Renal pelvis (tissue), 12 donors: ENCODE measurements at places on chromosomes 3 and 15. TPM values are rescaled to one million over a fixed set of nuclear protein-coding genes. Genes with fewer than 3 reads are reported as not detected.

The LTK gene
- polyA plus RNA-seq = 2.0 TPM

The FGD5 gene
- 20.2 TPM for polyA plus RNA-seq

The CCNB2 gene
- polyA plus RNA-seq = 41.8 TPM

The FES gene
- 18.6 TPM for polyA plus RNA-seq

The RBPMS2 gene
- 11.1 TPM for polyA plus RNA-seq

The SAMMSON gene
- not detected for polyA plus RNA-seq

The ST8SIA2 gene
- 5.8 TPM for polyA plus RNA-seq

The SLC22A14 gene
- polyA plus RNA-seq = 0.90 TPM

The ELL3 gene
- 3.2 TPM for polyA plus RNA-seq

The PSTPIP1 gene
- polyA plus RNA-seq = 1.4 TPM

DNA sequence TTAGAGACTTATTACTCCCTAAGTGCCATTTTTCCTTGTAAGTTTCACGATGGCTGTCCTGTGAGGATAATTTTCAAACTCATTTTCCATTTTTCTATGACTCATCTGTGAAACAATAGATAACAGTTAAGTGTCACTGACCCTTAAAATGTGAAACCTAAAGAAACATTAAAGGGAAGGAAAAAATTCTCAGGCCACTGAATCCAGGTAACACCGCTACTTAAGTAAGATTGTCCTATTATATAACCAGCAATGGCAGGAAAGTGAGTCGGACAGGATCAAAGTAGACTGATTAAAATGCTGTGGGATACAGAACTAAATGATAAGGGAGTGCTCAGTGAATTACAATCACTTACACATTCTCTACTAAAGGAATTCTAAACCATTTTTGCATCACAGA lies 12.4 kb downstream of the PLD1 start:
- no peak for DNase-seq

DNA sequence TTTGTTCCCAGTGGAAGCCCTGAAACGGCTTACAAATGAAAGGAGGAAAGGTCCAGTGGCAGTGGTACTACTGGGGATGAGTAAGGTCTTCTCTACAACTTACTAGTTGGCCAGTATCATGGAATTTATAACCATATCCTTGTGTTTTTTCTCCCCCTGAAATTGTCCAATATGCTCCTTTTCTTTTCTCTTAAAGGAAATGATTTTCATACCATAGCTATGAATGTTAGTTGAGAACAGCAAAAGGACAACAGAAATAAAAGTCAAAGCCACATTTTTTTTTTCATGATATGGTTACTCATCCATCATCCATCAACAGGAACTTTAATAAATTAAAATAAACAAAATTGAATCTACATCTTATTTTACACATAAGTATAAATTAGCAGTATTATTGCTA lies 450.4 kb downstream of the MFSD1 start:
- DNase-seq = no peak

DNA sequence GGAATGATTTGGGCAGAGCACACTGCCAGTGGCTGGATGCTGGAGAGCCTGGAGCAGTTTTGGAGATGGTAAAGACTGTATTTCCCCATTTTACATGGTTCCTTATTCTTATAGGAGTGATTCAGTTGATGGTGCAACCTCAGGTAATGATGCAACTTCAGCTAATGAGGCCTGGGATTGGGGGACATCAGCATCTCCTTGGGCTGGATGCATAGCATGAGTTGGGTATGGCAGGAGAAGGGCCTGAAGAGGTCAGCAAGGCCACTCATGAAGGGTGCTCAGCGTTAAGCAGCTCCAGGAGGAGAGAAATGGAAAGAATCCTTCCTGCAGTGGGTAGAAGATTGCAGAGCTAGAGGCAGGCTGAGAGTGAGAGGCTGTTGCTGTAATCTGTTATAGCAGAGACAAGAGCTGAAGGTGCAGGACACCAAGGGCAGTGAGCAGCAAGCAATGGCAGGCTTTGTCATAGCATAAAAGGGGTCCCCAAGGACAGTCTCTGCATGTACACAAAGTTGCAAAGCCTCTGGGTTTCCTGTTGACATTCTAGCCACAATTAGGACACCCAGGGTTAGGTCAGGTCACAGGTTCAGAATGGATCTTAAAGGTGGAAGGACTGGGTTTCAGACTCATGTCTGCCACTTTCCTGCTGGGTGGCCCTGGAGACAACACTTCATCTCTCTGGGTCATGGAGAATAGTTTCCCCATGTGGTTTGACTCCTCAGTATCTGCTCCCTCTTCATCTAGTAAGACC lies 29.5 kb upstream of the SNRK start:
- DNase-seq = no peak

DNA sequence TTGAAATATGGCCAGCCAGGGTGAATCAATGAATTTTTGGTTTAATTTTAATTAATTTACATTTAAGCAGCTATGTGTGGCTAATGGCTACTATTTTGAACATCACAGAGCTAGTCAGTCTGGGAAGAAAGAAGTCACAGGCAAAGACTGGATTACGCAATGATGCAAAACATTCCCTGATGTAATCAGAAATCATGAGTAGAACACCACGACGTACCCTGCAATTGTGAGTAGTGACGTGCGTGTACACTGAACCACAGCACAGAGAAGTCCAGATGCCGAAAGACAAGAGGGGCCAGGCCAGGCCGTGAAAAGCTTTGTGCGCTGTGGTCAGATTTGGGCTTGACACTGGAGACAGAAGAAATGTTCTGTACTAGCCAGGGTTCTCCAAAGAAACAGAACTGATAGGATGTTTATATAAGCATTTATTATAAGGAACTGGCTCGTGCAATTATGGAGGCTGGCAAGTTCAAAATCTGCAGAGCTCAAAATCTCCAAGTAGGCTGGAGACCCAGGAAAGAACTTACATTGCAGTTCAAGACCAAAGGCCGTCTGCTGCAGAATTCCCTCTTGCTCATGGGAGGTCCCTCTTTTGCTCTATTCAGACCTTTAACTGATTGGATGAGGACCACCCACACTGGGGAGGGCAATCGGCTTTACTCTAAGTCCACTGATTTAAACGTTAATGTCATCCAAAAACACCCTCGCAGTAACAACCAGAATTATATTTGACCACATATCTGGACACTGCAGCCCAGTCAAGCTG lies 44.6 kb downstream of the SH3BP5 start:
- no peak for DNase-seq

DNA sequence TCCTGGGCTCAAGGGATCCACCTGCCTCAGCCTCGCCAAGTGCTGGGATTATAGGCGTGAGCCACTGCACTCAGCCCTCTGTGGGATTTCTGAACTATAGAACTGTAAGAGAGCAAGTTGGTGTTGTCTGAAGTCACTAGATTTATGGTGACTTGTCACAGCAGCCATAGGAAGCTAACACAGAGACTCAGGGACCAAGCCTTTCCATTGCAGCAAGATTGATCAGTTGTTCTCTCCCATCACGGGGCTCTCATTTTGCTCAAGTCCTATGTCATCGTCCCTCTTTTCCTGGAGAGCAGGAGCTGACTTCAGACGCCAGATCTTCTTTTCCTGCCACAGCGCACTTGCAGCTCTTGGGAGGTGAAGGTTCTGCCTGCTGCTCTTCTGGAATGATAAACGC lies 61.0 kb downstream of the APBA2 start:
- no peak for DNase-seq

DNA sequence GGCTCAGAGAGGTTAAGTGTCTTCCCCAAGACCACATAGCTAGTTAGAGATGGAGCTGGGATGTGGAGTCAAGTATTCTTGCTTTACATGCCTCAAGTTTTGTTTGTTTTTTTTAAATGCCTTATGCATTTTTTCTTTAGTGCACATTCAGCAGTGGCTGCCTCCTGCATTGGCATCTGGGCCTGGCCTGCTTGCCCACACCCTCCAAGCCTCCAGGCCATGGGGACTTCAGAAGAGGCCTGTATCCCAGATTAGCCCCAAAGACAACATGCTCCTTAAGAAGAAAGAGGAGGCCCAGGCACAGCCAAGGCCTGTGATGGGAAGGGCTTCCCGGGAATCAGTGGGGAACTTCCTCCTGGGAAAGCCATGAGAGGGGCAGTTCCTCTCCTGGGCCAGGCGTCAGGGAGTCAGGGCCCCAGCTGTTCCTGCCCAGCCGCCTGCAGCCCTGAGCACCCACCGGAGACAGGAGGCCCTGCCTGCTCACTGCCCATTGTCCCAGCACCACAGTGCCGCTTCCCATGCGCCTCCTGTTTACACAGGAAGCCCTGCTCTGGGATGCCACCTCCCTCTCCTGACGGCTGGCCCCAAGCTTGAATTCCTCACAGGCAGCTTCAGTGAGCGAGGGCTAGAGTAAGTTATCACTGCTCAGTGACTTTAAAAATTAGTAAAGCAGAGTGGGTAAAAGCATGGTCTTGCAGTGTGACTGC lies 16.0 kb downstream of the FOXL2NB start:
- DNase-seq = no peak

DNA sequence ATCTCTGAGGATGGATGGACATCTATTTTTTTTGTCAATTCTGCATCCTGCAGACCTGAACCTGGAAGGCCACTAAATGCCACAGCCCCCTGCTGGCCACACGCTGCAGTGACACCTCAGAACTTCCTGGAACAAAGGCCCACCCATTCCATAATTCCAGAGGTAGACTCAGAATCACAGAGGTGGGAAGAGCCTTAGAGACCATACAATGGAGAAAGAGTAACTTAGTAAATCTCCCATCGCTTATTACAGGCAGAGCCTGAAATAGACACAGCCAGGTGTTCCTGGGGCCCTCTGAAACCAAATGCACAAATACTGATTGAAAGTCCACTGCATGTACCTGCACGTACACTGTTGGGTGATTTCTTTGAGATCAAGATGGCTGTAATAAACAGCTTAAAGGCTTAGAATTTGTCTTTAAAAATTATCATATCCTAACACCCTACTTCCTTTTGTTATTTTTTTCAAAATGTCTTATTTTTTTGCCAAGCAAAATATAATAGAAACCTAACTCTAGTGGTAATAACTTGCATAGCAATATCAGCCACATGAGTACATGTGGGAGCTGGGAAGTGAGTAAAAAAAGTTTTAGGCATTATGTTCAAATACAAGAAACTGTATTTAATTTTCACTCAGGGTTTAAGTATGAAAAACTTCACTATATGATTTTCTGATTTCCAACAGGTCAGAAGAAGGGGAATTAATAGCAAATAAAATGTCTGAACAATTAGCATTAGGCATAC lies 62.7 kb downstream of the EOMES start:
- DNase-seq = no peak

GRCh38 chr3:37906734-37907282 lies 45.1 kb downstream of the CTDSPL start:
- no peak for DNase-seq

- DNase-seq = peak; percentile 57
Measured at GRCh38 chr3:33636125-33636850, 81.8 kb downstream of the CLASP2 start.

DNA sequence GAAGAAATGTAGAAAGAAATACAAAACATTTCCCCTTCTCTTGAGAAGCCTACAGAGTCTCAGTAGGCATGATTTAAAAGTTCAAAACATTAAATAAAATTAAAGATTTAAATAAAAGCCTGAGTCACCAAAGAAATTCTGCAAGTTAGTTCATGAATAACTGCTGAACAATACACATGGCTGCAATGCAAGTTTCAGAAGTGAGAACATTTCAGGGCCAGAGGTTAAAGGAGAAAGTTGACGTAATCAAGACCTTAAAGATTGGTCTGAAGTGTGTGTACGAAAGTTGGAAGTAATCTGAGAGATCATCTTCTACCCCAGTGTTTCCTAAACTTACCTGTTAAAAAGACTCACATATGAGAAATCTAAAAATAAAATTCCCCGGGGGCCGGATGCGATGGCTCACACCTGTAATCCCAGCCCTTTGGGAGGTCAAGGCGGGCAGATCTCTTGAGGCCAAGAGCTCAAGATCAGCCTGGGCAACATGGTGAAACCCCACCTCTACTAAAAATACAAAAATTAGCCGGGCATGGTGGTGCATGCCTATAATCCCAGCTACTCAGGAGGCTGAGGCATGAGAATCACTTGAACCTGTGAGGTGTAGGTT lies 108.7 kb upstream of the PHLDB2 start:
- DNase-seq = no peak

DNA sequence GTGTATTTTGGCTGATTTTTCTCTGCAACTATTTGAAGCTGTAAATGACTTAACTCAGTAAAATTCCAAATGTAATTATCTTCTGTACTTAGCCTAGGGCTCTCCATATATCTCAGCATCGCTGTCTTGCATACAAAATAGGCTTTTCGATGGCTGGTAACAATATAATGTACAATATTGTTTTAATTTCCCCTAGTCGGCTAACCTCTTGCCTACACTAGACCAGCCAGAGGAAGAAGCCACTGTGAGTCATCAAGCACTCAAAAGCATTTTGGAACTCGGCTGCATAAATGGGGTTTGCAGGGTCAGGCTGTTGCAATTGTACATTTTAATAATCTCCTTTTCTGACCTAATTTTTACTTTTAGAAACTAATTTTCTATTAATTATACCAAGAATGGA lies 583.8 kb downstream of the FOXP1 start:
- DNase-seq = no peak

GRCh38 chr3:58502872-58503271 lies 11.0 kb downstream of the KCTD6 start:
- DNase-seq = no peak

DNA sequence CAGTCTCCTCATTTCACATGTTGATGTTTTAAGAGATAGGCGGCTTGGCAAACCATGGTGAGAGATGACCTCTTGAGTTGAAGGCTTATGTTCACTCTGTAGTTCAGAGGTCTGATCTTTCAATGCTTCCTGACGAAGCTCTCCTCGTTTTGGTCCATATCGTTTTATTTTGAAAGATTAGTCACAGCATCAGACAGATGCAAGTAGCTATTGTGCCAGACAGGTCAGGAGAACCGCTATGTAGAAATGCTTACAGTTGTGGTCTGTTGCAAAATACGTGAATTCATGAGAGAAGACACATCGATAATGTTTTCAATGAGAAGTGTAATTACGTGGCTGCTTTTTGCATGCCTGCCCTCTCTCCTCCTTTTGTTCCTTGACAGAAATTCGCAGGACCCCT lies 47.5 kb downstream of the CHL1 start:
- no peak for DNase-seq

GRCh38 chr3:194287977-194288706 lies 63.0 kb downstream of the CPN2 start:
- DNase-seq = no peak

DNA sequence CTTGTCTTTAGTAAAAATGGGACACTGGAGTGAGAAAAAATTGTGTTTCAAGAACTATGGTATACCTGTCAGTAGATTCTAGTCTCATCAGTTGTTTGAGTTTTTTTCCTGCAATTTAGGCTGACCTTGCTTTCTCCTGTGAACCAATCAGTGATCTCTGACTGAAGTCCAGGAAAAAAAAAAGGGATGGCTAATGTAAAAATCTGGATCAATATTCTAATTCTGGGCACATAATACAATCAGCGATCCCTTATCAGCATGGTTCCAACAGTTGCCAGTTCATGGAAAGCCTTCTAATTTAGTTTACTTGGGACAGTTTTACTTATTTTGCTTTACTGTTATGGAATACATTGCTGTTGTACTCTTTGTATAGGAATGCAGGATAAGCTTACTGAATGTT lies 17.0 kb downstream of the TRPM7 start:
- no peak for DNase-seq

DNA sequence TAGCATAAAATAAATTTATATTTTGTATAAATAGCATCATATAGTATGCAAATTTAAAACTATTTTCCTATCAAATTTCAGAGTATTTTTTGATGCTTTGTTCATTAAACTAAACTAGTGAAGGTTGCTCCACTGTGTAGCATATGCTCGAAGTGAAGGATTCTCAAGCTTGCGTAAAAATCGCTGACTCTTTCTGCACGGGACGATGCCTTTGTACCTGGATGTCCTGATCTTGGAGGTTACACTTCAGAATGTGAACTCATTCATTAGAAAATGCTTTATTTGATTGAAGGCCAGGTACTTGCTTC lies 305.0 kb downstream of the WDR72 start:
- DNase-seq = no peak
